ENCODE measurements at places on chromosomes 12 and 14.

- H3K27ac ChIP-seq, result no peak overlapping the region
- H3K27me3 ChIP-seq, result no peaks in the 10 kb centered on the region
- H3K4me1 ChIP-seq, result no peaks in the 10 kb centered on the region
- no peaks in the 10 kb centered on the region for H3K36me3 ChIP-seq
- no peak overlapping the region for H3K4me3 ChIP-seq
Measured at GRCh38 chr12:22230280-22230794, 104.2 kb downstream of the ST8SIA1 start.

- no peaks in the 10 kb centered on the region for H3K27me3 ChIP-seq
- H3K27ac ChIP-seq, result peak overlapping the region; percentile 4
- no peak overlapping the region for H3K4me3 ChIP-seq
- DNase-seq, result peak; percentile 9
- H3K36me3 ChIP-seq, result no peaks in the 10 kb centered on the region
Measured at GRCh38 chr12:130922511-130922953, 31.2 kb upstream of the ADGRD1 start.

- no peaks in the 10 kb centered on the region for H3K27me3 ChIP-seq
- peaks cover 3% of the 10 kb centered on the region for H3K4me1 ChIP-seq
- H3K27ac ChIP-seq, result no peak overlapping the region
- H3K36me3 ChIP-seq, result no peaks in the 10 kb centered on the region
Measured at GRCh38 chr14:103870891-103871595, 23.7 kb upstream of the PPP1R13B start.

- H3K4me3 ChIP-seq, result no peak overlapping the region
- no peaks in the 10 kb centered on the region for H3K4me1 ChIP-seq
- H3K27ac ChIP-seq, result no peak overlapping the region
- H3K36me3 ChIP-seq, result no peaks in the 10 kb centered on the region
- DNase-seq, result no peak
- H3K27me3 ChIP-seq, result no peaks in the 10 kb centered on the region
Measured at GRCh38 chr14:96783915-96784224, 13.3 kb upstream of the VRK1 start.

- no peaks in the 10 kb centered on the region for H3K36me3 ChIP-seq
- H3K4me3 ChIP-seq, result no peak overlapping the region
- no peaks in the 10 kb centered on the region for H3K4me1 ChIP-seq
- no peaks in the 10 kb centered on the region for H3K27me3 ChIP-seq
Measured at GRCh38 chr12:76183459-76184186, 99.1 kb upstream of the NAP1L1 start.

DNA sequence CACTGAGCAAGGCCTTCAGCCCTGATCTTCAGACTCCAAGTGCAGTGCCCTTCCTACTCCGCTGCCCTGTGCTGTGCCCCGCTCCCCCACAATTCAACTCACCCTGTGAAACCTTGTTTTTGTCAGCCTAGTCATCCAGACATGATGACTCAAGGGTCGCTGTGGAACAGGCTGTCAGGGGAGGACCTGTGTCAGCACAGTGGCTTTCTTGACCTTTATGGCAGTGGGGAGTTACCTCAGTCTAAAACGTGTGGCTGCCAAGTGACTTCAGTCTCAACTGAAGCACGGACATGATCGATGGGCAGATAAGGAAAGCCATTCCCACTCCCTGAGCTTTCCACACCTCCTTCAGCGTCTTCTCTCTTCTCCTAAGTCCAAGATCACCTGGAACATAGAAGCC lies 16.3 kb upstream of the FLVCR2 start:
- H3K36me3 ChIP-seq, result no peaks in the 10 kb centered on the region
- DNase-seq, result no peak
- no peak overlapping the region for H3K27ac ChIP-seq
- H3K4me3 ChIP-seq, result no peak overlapping the region

DNA sequence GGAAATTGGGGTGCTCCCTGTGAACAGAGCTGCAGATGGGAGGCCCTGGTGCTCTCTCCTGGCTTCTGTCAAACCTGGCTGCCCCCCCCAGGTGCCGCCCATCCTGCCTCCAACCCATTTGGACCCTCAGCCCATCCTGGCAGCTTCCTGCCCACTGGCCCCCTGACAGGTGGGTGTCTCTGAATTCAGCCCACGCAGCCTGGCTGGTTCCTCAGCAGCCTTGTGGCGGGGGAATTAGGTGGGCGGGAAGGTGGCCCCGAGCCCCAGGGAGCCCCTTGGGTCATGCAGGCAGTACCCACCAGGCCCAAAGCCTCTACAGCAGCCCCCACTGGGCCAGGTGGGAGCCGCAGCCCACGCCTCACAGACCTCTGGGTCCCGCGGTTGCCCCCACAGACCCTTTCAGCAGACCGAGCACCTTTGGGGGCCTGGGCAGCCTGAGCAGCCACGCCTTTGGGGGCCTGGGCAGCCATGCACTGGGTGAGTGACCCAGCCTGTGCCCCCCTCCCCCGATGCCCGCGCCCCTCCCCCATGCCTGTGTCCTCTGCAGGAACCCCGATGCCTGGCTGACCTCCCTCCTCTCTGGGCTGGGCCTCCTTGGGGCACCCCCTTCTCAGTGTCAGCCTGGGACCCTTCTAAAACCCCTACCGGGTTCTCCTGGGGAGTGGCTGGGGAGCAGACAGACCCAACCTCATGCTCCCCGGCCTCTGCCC lies 28.9 kb downstream of the LRCOL1 start:
- H3K27me3 ChIP-seq, result no peaks in the 10 kb centered on the region
- H3K4me1 ChIP-seq, result peaks cover 32% of the 10 kb centered on the region
- H3K4me3 ChIP-seq, result no peak overlapping the region
- DNase-seq, result no peak

- no peak for DNase-seq
- no peaks in the 10 kb centered on the region for H3K36me3 ChIP-seq
- no peaks in the 10 kb centered on the region for H3K4me1 ChIP-seq
- no peaks in the 10 kb centered on the region for H3K27me3 ChIP-seq
- H3K4me3 ChIP-seq, result no peak overlapping the region
Measured at GRCh38 chr12:106416273-106416672, 58.7 kb downstream of the POLR3B start.

- DNase-seq, result no peak
- H3K27me3 ChIP-seq, result no peaks in the 10 kb centered on the region
- H3K36me3 ChIP-seq, result no peaks in the 10 kb centered on the region
- H3K27ac ChIP-seq, result peak overlapping the region; percentile 99
- peak overlapping the region; percentile 96 for H3K4me3 ChIP-seq
Measured at GRCh38 chr14:77023001-77023996, 5.2 kb downstream of the IRF2BPL start.

DNA sequence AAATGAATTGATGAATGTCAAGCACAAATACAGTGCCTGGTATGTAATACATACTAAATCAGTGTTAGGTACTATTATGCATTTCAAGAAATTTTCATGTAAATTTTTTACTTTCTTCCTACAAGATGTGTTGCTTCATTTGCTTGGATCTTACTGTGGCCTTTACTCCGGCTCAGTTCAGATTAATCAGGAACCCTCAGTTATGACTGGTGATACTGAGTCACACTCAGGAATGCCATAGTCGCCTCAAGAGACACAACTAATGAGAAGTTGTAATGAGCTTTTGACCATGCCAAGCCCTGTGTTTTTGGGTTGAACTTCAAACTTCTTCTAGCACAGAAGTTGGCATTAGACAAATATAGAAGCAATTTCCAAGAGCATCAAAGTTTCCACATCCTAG lies 96.0 kb downstream of the TGFB3 start:
- H3K36me3 ChIP-seq, result peaks cover 12% of the 10 kb centered on the region
- no peaks in the 10 kb centered on the region for H3K27me3 ChIP-seq
- no peak for DNase-seq
- peak overlapping the region; percentile 64 for H3K27ac ChIP-seq
- no peak overlapping the region for H3K4me3 ChIP-seq

DNA sequence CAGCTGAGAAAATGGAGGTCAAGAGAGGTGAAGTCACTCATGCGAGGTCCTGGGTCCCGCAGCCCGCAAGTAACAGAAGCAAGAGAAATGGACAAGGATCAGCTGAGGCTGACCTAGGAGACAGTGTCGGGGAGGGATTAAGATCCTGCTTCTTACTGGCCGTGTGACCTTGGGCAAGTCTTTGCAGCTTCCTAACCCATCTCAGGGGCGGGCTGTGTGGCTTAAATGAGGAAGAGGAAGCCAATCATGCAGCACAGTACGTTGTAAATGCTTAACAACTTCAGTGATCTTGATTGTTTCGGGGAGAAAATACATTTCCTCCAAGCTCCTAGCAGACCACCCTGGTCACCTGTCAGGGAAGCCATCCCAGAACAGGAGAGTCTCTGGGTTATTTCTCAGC lies 7.1 kb upstream of the PGF start:
- no peaks in the 10 kb centered on the region for H3K4me1 ChIP-seq
- H3K36me3 ChIP-seq, result no peaks in the 10 kb centered on the region
- H3K4me3 ChIP-seq, result no peak overlapping the region
- DNase-seq, result no peak
- no peaks in the 10 kb centered on the region for H3K27me3 ChIP-seq

- DNase-seq, result no peak
- H3K36me3 ChIP-seq, result no peaks in the 10 kb centered on the region
- peak overlapping the region; percentile 66 for H3K27ac ChIP-seq
- H3K27me3 ChIP-seq, result no peaks in the 10 kb centered on the region
Measured at GRCh38 chr12:53299101-53299453, 418 bp upstream of the MYG1 start.

DNA sequence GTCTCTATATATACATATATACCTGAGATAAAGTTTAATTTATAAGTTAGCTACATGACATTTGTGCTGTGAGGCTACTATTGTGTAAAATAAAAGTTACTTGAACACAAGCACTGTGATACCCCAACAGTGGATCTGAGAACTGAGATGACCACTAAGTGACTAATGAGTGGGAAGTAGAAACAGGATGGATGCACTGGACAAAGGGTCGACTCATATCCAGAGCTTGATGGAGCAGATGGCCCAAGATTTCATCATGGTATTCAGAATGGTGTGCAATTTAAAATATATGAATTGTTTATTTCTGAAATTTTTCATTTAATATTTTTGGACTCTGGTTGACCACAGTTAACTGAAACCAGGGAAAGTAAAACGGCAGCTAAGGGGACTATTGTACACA lies 908.6 kb upstream of the MDGA2 start:
- H3K27ac ChIP-seq, result no peak overlapping the region
- H3K27me3 ChIP-seq, result no peaks in the 10 kb centered on the region
- H3K4me3 ChIP-seq, result no peak overlapping the region
- no peak for DNase-seq

GRCh38 chr12:6773590-6774351 lies 1.5 kb downstream of the LAG3 start:
- peak overlapping the region; percentile 59 for H3K27ac ChIP-seq
- peaks cover 63% of the 10 kb centered on the region for H3K4me1 ChIP-seq
- H3K4me3 ChIP-seq, result no peak overlapping the region
- no peak for DNase-seq

DNA sequence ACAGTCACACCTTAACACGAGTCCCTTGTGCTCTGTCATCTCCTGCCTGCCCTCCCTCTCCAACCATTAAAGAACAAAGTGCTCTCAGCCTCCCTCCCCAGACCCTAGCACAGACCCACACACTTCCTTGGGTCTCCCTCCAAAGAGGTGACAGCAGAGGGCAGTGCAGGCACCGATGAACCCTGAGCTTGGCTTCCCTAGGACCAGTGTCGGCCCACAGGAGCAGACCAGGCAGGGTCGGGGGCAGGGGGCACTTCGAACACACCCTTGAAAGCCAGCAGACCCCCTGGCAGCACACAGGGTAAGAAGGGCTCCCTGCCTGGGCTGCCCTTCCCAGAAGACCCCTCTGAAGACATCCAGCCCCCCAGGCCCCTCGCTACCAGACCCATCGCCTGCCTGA lies 7.0 kb downstream of the CDK2AP1 start:
- H3K27me3 ChIP-seq, result no peaks in the 10 kb centered on the region
- H3K27ac ChIP-seq, result no peak overlapping the region
- no peak for DNase-seq

- H3K4me1 ChIP-seq, result no peaks in the 10 kb centered on the region
- H3K4me3 ChIP-seq, result no peak overlapping the region
- no peaks in the 10 kb centered on the region for H3K36me3 ChIP-seq
- H3K27me3 ChIP-seq, result no peaks in the 10 kb centered on the region
- H3K27ac ChIP-seq, result no peak overlapping the region
Measured at GRCh38 chr12:33605757-33606156, 166.1 kb upstream of the SYT10 start.

DNA sequence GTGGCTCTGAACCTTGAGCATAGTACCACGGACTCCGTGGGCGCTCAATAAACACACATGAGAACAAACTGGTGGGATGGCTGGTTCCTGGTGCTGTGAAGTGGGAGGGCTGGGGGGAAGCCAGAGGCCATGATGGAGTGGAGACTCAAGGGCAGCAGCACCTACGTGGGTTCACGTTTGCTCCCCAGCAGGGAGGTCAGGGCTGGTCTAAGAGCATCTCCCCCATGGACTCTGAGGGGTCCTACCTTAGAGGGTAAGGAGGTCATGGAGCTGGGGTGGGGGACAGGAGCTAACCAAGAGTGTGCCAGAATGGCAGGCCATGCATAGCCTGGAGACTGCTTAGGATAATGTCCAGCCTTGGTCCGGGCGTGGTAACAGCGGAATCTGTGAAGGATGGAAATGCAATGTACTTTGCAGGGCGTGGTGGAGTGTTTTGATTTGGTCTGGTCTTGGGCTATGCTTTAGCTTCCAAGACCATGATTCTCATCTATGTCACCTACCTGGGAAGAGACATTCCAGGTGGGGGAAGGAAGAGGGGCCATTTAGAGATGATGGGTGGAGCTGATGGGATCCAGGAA lies 103.0 kb downstream of the PRMT8 start:
- no peaks in the 10 kb centered on the region for H3K4me1 ChIP-seq
- no peaks in the 10 kb centered on the region for H3K36me3 ChIP-seq
- no peak for DNase-seq
- H3K4me3 ChIP-seq, result no peak overlapping the region
- H3K27me3 ChIP-seq, result no peaks in the 10 kb centered on the region

GRCh38 chr14:58356268-58356667 lies 39.5 kb upstream of the TOMM20L start:
- peaks cover 56% of the 10 kb centered on the region for H3K36me3 ChIP-seq
- no peak overlapping the region for H3K27ac ChIP-seq
- H3K4me3 ChIP-seq, result no peak overlapping the region
- peaks cover 11% of the 10 kb centered on the region for H3K4me1 ChIP-seq
- H3K27me3 ChIP-seq, result no peaks in the 10 kb centered on the region

- H3K36me3 ChIP-seq, result no peaks in the 10 kb centered on the region
- no peak overlapping the region for H3K4me3 ChIP-seq
- H3K4me1 ChIP-seq, result peaks cover 8% of the 10 kb centered on the region
Measured at GRCh38 chr12:47216150-47216677, 136.5 kb upstream of the AMIGO2 start.

- DNase-seq, result no peak
- no peak overlapping the region for H3K4me3 ChIP-seq
Measured at GRCh38 chr12:51636986-51637385, 46.0 kb downstream of the SCN8A start.

DNA sequence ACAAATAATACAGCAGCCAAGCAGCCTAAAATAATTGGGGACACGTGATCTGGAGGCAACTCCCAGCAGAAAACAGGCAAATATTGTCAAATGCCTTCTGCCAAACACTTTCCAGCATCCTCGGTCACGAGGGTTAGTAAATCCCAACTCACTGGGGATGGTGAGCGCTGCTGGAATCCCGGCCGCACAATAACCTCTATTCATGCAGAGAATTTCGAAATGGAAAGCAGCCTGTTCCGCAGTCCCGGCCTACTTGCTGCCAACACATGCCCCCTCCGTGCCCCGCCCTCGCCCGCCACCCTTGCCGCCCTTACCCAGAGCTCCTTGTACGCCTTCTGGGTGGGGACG lies 62.2 kb downstream of the RFX4 start:
- no peaks in the 10 kb centered on the region for H3K27me3 ChIP-seq
- peaks cover 26% of the 10 kb centered on the region for H3K4me1 ChIP-seq
- H3K27ac ChIP-seq, result peak overlapping the region; percentile 46

GRCh38 chr14:89378119-89378518 lies 38.9 kb downstream of the FOXN3 start:
- no peak overlapping the region for H3K4me3 ChIP-seq
- no peak overlapping the region for H3K27ac ChIP-seq
- H3K36me3 ChIP-seq, result no peaks in the 10 kb centered on the region
- H3K4me1 ChIP-seq, result no peaks in the 10 kb centered on the region
- no peaks in the 10 kb centered on the region for H3K27me3 ChIP-seq

Measured in tibial nerve (tissue), 4 donors.